ENCODE measurements at places on chromosomes 3 and 15. TPM values are rescaled to one million over a fixed set of nuclear protein-coding genes. Genes with fewer than 3 reads are reported as not detected.

Gene RBMS3
- total RNA-seq = 31.3 TPM

DNA sequence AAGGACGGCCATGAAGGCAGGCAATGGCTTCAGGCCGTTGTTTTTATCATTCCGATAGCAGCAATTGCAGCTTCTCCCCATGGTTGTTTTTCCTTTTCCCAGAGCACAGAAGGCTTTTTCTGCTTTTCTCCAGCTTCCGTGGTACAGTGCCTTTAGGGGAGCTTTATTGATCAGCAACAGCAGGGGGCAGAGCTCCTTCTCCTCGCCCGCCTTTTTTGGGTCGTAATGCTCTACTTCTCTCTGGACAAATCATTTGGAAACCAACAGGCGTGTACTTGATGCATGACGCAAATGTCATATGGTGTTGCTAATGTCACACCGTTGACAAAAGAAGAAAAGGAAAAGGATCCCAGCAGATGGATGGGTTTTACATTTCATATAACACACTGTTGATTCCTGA is 79.7 kb upstream of the SNRK start:
- no peak for DNase-seq

DNA sequence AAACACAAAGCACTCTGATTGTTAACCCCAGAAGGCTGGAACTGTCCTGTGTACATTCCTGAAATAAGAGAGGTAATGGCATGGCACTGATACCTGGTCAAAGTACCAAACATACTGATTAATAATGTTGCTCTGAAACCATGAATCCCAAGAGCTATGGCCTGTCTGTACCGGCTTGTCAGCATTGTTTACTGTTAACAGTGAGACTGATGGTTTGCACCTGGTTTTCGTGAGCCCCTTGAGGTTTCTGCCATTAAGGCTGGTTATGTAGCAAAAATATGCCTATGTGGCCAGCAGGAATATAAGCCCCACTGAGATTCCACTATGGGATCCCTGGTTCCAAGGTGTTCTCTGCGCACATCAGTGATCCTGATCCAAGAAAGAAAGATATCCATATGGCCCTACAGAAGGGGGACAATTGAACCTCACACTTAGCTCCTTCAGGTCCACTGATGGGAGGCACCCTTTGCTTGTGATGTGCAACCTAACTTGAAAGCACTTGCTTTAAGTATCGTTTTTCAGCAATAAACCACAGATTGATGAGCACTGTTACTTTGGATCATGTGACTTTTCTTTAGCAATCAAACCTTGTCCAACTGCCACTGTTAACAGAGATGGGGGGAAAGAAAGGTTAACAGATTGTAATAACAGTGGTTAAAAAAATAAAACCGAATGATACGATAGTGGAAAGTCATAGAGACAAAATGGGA is 65.2 kb downstream of the TBL1XR1 start:
- DNase-seq = no peak

- no peak for DNase-seq
These were observed 43.7 kb upstream of the CD47 start for GRCh38 chr3:108134555-108134880.

DNA sequence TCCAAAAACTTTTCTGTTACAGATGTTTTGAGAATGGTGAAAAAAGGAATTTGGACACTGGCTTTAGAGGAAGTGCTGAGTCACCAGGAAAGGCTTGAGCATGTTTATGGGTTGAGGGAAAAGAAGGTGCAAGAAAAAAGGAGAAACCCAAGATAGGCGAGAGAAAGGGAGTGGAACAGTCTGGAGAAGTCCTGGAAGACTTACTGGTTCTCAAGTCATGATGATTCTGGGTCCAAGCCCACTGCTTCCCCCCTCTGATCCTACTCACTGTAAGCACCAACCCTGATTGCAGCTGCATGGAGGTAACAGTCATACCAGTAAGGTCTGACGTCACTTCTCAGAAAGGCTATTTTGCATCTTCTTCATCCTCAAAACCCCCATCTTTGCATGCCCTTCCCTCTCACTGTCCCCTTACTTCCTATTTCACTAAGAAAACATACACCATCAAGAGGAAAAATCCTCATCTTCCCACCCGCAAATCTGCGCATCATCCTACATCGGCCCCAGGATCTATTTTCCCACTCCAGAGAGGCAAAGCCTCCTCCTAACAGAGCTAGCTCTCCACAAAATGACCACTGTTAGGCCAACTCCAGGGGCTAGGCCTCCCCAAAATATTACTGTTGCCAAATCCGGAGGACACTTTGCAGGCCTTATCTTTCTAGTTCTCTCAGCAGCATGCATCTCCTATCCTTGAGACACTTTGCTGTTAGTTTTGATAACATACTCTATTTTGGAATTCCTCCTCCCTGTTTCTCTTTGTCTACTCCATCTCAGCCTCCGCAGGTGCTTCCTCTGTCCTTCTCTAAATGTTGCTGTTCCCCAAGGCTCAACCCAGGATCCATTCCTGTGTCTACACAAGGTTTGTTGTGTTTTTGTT is 3.2 kb upstream of the ATP13A3 start:
- DNase-seq = no peak

- no peak for DNase-seq
These were observed 54.9 kb downstream of the CCNL1 start for GRCh38 chr3:157104928-157105652.

DNA sequence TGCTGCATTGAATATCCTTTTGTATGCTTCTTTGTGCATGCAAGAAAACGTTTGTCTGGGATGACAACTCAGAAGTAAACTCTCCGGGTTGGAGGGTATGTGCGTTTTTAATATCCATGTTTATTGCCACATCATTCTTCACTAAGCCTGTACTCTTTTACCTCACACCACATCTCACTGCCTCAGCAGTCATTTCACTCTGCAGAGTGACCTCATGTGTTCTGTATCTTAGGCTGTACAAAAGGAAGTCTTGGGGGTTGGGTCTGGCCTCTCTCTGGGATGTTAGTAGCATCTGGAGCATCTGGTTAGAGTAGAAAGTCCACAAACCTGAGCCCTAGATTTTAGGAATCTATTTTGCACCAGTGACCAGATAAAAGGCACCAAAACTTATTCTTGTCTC is 16.1 kb downstream of the CACNA1D start:
- no peak for DNase-seq

Gene DUOXA2
- total RNA-seq = not detected

Gene CLEC3B
- 41.7 TPM for total RNA-seq

Gene MUC13
- not detected for total RNA-seq

- no peak for DNase-seq
These were observed 7.0 kb downstream of the EIF4A2 start for GRCh38 chr3:186790261-186790981.

Gene TM6SF1
- total RNA-seq = 20.4 TPM

GRCh38 chr15:74891469-74891868 is 1.6 kb downstream of the MPI start:
- DNase-seq = no peak

DNA sequence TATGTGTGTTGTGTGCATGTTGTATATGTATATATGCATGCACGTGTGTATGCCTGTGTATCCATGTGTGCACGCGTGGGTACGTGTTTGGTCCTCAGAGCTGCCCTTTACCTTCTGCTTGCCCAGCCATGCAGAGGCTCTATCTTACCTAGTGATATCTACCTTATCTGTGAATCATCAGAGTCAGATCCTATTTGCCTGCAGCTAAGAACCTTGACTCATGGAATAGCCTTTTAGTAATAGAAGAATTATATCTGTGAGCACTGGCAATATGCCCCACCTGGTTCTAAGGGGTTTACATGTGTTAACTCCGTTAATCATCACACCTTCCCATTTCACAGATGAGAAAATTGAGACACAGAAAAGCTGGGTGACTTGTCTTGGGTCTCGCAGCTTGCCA is 11.0 kb downstream of the PGPEP1L start:
- DNase-seq = no peak

Gene IGDCC3
- not detected for total RNA-seq

- DNase-seq = no peak
These were observed 625.6 kb upstream of the SGO1 start for GRCh38 chr3:20811631-20812030.

GRCh38 chr3:138440596-138440995 is 6.2 kb downstream of the ESYT3 start:
- no peak for DNase-seq

DNA sequence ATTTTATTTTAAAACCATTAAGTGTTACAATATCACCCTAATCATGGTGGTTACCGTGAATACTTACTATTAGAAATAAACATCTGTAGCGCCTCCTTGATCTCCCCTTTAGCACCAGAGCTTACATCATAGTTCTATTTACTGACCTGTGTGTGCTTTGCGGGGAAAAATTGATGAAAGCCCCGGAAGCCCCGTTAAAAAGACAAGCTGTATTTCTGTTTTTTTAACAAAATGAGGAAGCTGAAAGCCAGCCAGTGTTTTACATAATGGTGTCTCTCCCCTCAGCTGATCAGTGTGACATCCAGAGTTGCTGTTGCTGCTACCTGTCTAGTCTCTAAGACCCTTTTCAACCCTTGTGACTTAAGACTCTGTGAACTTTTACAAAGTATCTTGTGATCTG is 100.8 kb downstream of the OPA1 start:
- DNase-seq = no peak

DNA sequence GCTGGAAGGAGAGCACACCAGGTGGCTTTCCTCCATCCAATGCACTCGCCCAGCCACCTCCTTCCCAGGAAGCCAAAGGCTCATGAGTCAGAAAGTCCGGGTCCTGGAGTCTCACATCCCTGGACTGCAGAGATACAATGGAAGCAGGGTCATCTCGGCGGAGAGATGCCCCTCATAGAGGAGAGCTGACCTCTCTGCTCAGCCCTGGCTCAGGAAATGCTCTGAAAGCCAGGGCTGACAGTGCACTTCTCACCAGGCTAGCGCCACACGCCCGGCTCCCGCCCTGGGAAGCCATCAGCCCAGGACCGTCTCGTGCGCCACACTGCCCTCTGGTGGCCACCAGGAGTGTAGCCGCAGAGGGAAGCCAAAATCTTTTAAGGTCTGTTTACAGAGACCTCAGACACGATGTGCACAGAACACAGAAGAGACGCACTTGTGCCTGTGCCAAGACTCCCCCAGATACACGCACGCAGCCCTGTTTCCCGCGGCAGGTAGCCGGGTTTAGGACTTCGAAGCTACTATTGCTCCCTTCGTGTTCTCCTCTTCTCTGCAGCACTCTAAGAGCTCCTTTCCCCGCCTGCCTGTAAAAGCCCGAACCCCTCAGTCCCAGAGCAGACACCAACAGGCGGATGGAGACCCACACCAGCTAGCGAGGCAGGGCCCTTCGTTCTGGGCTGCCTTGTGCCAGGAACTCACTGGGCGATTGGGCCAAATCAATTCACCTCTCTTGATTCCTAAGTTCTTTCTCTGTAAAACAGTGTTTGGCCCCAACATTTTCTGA is 9.7 kb downstream of the NTRK3 start:
- peak; percentile 89 for DNase-seq

Gene PIERCE2
- total RNA-seq = 2.5 TPM

DNA sequence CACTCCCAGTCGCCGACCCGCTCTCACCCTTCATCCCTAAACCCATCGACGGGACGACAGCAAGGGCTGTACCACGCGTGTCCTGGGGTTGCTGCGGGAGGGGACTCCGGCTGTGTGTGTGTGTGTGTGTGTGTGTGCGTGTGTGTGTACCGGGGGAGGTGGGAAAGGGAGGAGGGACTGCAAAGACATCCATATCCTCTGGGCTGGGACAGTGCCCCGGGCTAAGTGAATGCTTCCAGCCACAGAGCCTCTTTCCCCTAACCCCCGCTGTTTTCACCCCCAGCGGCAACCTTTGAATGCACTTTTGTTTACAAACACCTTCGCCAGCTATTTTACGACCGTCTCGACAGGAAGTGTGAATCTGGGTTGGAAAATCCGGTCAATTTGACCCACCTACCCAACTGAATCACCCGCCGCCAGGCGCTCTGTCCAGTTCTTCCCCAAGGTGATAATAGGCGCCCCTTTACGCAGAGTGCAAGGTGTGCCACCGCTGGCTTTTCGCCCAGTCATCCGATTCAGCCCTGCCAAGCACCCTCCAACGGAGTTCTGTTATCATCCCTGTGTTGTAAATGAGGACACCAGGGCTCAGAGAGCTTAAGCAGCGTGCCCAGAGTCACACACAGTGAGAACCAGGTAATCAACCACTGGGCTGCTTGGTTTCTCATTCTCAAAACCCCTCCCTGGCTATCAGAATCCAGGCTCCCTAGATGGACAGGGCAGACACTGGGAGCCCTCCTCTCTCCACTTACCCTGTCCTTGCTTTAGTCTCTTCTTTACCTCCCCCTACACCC is 739 bp upstream of the AMOTL2 start:
- peak; percentile 79 for DNase-seq

GRCh38 chr15:92797168-92798052 is 102.7 kb upstream of the CHD2 start:
- no peak for DNase-seq

Gene PTH1R
- 1.1 TPM for total RNA-seq

Measured in psoas muscle (tissue), 8 donors.